Activated naive CD8-positive, alpha-beta T cell treated with anti-CD3 and anti-CD28 coated beads for 36 hours (primary cell): ENCODE measurements at places on chromosomes 2 and 18. TPM values are rescaled to one million over a fixed set of nuclear protein-coding genes. Genes with fewer than 3 reads are reported as not detected.

Gene PTGR3
- 23.2 TPM for total RNA-seq

Gene GALM
- 42.2 TPM for total RNA-seq

Gene TDRD15
- not detected for total RNA-seq

- DNase-seq, result peak; percentile 28
Observed at GRCh38 chr2:39492095-39492590, 55.1 kb upstream of the MAP4K3 start.

DNA sequence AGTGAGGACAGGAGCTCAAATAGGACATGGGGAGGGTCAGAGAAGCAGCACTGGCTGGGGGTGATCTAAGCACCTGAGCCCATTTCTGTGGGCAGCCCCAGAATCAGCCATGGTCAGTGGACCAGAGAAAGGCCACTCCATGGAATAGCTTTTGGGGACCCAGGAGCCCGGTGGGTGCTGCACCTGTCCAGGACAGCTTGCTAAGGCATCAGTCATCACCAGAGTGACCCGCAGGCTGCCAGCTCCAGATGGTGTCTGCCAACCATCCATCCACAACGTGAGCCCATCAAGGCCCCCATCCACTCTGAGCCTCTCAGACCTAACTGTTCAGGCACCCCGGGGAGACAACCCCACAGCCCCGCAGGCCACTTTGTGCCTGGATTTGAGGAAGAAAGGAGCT is 23.6 kb upstream of the COL6A3 start:
- no peak for DNase-seq

- no peak for DNase-seq
Observed at GRCh38 chr2:1659951-1660565, 84.3 kb downstream of the PXDN start.

DNA sequence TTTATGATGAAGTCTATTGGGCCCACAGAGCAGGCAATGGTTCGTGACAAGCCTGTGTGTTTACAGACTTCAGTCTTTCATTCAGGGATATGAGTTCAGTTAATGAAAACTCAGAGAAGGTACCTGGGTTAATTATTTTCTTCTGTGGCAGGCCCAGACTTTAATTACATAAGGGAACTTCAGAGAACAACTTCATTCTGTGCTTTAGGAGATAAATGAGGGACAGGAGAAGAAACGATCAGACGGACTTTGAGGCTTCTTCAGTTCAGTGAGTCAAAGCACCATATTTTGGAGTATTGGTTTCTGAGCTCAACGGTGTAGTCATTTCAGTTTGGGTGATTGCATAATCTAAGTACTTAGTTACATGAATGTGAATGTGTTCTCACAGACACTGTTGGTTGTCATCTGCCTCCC is 203.0 kb upstream of the KCNJ3 start:
- no peak for DNase-seq

DNA sequence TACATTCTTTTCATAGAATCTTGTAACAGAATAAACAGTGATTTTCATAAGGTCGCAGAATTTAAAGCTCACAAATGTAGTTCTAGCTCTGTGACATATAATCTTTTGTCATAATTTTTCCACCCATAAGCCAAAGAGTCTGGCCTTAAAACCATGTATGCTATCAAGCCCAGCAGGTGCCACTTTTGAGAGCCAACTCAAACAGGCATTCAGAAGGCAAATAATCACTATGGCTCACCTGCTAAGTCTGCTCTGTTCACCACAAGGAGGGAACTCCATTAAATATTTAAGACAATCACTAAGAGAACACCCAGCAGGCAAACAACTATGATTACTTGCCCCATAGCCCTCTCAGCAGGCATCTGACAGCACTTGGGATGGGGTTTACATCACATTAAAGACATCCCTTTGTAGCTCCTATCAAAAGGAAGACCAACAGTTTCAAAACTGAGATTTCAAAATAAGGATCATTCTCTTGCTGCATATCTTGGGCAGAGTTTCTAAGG is 241.6 kb downstream of the PDE11A start:
- DNase-seq, result no peak

DNA sequence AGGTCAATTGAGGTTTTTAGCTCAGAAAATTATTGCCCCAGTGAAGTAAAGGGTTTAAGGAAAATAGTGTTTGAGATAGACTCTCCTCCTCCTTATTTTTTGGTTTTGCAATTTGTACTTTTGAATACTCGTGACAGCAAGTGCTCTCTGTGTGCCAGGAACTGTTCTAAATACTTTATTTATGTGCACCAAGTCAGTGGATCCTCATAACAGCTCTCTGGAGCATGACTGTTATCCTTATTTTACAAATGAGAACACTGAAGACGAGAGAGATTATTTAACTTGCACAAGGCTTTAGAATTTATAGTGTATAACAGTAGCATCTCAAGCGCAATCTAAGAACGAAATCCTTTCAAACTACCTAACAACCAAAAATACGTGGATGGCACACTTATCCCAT is 24.7 kb downstream of the BABAM2 start:
- no peak for DNase-seq

DNA sequence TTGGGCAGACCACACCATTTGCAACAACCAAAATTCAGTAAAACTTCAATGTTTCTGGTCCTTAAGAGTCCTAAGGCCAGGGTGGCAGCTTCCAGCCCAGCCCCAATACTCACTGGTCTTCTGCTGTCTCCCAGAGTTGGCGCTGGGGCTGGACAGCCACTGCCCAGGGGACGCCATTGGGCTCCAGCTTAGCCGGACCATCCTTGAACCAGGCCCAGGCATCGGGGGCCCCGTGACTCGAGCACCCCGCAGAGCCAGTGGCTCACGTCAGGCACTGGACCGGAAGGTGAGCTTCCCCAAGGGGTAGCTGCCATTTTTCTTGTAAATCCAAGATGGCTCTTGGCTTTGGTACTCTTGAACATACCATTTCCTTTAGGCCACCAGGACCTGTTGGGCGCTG is 21.8 kb downstream of the SNED1 start:
- DNase-seq, result no peak

DNA sequence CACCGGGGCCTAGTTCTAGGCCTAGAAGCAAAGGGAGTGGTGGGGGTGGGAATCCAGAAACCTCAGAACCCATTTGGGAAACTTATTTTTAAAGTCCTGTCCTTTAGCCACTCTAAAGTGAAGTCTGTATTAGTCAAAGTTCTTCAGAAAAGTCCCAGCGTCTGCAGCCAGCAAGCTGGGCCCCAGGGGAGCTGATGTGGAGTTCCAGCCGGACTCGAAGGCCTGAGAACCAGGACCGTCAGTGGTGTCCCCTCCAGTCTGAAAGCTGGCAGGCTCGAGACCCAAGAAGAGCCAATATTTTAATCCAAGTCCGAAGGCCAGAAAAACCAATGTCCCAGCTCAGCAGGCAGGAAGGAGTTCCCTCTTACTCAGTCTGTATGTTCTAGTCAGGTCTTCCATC is 32.4 kb downstream of the ID2 start:
- no peak for DNase-seq

DNA sequence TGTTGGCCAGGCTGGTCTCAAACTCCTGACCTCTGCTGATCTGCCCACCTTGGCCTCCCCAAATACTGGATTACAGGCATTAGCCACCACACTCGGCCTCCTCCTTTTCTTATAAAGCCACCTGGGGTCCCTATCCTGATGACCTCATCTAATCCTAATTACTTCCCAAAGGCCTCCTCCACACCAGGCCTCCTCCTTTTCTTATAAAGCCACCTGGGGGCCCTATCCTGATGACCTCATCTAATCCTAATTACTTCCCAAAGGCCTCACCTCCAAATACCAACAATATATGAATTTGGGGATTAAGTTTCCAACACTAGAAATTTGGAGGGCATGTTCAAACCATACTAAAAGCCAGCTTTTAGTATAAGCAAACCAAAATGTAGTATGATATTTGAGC is 9.7 kb upstream of the RMC1 start:
- no peak for DNase-seq

- peak; percentile 8 for DNase-seq
Observed at GRCh38 chr2:162297925-162298552, 20.4 kb downstream of the IFIH1 start.

DNA sequence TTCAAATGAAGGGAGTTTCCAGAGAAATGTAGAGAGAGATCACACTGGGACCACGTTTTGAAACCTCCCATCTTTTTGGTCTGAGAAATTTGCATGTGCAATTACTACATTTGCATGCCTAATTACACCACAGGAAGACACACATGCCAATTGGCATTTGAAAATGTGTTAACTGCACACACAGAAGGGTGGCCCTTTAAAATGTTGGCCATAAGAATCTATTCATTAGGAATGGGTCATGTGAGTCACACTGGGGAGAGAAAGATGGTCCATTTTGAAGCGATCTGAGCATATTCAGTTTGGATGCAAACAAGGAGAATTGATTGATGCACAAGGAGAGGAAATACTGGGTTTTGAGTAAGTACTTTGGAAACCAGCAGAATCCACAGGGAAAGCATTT is 1407.1 kb upstream of the ACVR2A start:
- DNase-seq, result no peak

- peak; percentile 48 for DNase-seq
Observed at GRCh38 chr2:197804758-197805714, 643 bp downstream of the PLCL1 start.

DNA sequence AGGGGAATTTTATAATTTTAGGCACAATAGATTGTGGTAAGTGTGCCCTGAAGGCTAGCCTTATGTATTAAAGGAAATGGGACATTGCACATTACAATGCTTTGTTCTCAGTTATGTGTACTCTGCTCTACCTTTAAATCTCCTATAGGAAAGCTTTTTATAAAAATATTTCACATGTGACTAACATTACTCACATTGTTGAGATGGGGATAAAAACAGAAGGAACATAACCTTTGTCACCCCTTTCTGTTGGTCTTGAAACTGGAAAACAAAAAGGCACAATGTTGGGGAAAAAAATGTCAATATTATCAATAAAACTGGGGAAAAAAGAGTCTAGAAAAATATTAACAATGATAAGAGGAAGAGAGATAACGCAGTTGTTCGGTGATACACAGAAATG is 17.3 kb upstream of the STAT1 start:
- DNase-seq, result no peak

DNA sequence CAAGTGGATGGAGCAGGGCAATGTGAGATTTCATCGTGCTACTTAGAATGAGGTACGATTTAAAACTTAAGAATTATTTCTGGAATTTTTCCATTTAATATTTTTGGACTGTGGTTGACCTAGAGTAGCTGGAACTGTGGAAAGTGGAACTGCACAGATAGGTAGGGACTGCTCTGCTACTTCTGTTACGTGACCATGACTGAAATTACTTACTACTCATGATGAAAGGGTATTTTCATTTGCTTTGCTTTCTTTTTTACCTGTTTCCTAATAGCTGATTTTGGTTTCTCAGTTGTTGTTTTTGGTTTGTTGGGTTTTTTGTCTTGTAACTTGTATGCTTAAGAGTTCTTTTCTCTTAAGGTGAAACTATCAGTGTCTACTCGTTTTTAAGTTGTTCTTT is 11.4 kb downstream of the UBE2E3 start:
- no peak for DNase-seq

DNA sequence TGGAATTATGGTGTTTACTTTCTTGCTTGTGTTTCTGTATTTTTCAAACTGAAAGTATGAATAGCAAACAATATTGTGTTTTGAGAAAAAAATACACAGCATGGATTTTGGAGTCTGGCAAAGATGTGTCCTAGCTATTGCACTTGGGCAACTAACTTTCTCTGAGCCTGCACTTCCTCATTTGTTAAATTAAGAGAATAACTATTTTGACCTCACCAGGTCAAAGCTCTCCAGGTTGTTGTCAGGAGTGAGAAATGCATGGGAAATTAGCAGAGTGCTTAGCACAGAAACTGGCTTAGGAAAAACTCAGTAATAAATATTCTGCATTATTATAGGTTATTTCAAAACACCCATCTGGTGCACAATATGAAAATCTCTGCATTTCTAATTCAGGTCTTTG is 28.2 kb downstream of the LYPD1 start:
- DNase-seq, result no peak

- DNase-seq, result no peak
Observed at GRCh38 chr18:53906681-53907080, 317.8 kb downstream of the MBD2 start.

DNA sequence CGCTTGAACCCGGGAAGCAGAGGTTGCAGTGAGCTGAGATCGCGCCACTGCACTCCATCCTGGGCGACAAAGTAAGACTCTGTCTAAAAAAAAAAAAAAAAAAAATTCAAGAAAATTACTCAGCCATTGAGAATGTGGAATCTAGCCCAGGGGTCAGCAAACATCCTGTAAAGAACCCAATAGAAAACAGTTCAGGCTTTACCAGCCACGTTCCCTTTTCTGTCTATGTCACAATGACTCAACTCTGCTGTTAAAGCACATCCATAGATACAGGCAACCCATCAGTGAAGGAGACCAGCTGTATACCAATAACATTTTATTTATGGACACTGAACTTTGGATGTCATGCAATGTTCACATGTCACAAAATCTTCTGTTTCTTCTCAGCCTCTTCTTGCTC is 435.6 kb upstream of the GYPC start:
- no peak for DNase-seq

DNA sequence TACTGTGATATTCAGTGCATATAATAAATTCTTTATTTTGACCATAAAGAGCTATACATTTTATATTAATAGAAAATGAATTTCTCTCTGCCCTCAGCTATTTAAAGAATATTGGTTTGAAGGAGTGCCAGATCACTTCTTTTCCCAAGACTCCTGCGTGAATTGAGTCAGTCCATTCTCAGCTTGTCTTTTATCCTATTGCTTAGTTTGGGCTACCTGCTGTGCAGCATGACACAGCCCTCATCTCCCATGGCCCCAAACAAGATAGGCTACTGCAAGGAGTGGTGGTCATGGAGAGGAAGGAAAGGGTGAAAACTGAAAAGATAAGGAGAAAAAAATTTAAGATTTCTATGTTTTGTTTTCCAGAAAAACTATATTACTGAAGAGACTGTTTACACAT is 10.1 kb upstream of the FBXO11 start:
- no peak for DNase-seq
